ENCODE measurements at places on chromosomes 7 and 10. TPM values are rescaled to one million over a fixed set of nuclear protein-coding genes. Genes with fewer than 3 reads are reported as not detected.

GRCh38 chr10:57362811-57363210 lies 904.9 kb downstream of the IPMK start:
- DNase-seq = no peak

DNA sequence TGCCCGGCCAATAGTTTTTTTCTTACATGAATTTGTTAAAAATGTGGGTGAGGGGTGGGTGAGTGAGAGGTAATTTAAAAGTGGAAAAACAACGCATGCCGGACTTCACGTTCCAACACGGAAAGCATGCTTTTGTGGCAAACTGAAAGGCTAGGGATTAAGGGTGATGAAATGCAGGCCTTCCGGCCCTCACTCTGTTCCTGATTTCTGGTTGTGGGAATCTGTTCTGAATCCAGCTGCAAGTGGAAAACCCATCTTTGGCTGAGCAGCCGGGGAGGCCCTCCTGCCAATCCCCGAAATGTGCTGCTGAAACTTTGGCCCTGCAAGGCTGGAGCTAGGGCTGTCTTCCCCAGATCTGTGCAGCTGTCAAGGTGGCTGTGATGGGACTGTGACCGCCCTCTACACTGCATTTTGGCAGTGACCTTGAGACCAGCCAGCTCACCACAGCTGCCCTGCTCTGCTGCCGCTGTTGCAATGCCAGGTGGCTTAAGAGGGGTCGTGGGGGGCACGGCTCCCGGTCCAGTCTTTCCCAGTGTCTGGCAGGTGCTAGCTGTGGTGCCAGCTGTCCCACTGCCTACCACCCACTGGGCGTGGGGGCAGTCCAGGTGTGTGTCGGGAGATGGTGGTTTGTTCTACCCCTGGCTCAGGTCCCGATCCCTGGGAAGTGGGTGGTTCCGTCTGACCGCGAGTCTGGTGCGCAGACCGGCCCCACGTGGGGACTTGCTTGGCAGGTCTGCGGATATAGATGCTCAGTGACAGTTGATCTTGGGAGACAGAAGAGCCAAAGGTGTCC lies 39.0 kb downstream of the TET1 start:
- peak; percentile 40 for DNase-seq

- no peak for DNase-seq
Measured at GRCh38 chr10:63671317-63671937, 150.2 kb downstream of the REEP3 start.

- no peak for DNase-seq
Measured at GRCh38 chr7:141157138-141157765, 83.4 kb downstream of the TMEM178B start.

DNA sequence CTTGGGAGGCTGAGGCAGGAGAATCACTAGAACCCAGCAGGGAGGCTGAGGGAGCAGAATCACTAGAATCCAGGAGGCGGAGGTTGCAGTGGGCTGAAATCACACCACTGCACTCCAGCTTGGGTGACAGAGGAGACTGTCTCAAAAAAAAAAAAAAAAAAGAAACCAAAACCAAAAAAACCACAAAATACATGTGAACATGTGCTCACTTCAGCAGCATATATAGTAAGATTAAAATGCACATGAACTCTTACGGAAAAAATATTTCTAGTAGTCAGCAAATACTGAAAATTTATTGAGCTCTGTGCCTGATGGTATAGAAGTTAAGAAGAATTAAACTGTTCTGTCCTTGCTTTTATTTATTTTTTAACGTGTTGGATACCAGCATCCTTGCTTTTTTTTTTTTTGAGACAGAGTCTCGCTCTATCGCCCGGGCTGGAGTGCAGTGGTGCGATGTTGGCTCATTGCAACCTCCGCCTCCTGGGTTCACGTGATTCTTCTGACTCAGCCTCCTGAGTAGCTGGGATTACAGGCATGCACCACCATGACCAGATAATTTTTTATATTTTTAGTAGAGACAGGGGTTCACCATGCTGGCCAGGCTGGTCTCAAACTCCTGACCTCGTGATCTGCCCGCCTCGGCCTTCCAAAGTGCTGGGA lies 9.6 kb upstream of the ZNF487 start:
- DNase-seq = no peak

- no peak for DNase-seq
Measured at GRCh38 chr10:24307116-24307515, 98.2 kb downstream of the KIAA1217 start.

DNA sequence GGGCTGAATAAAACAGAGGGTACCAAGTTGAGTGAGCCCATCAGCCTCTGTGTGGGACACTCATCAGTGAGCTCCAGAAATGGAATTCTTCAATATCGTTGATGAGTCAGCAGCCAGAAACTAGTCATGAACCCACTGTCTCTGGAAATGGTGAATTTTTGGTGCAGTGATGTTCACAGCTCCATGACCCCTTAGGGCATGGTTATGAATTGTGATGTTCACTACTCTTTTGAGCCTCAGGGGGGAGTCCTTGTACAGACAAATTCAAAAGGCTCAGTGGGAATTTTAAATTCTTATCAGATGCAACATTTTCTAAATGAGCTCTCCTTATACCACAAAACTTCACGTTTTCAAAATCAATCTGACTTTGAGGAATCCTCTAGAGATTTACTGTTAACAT lies 335.7 kb downstream of the PHTF2 start:
- DNase-seq = no peak

The ZNF485 gene
- 3.4 TPM for total RNA-seq

The PPIF gene
- 105 TPM for total RNA-seq

The GRK5 gene
- total RNA-seq = 12.4 TPM
